ENCODE measurements at places on chromosomes 6 and 20. TPM values are rescaled to one million over a fixed set of nuclear protein-coding genes. Genes with fewer than 3 reads are reported as not detected.

Gene SSTR4
- total RNA-seq = not detected

Gene DEFB128
- not detected for total RNA-seq

Gene CLPSL1
- total RNA-seq = not detected

Gene PHACTR1
- total RNA-seq = 85.9 TPM

Gene ARFGEF3
- total RNA-seq = 2.0 TPM

Gene RAET1L
- not detected for total RNA-seq

Gene POU3F2
- not detected for total RNA-seq

Gene KCNK16
- not detected for total RNA-seq

Gene HDGFL1
- not detected for total RNA-seq

Gene NEURL2
- 7.6 TPM for total RNA-seq

Gene CNR1
- total RNA-seq = 0.66 TPM

Gene TNNC2
- 0.33 TPM for total RNA-seq

Gene WTAP
- total RNA-seq = 47.5 TPM

Gene CTSZ
- total RNA-seq = 131 TPM
